ENCODE measurements at places on chromosomes 12 and 14. TPM values are rescaled to one million over a fixed set of nuclear protein-coding genes. Genes with fewer than 3 reads are reported as not detected.

Gene RIMBP2
- not detected for total RNA-seq

Gene GPD1
- total RNA-seq: 1.2 TPM

Gene SERPINA9
- total RNA-seq: 0.19 TPM

Gene USP44
- total RNA-seq: 0.67 TPM

Gene LALBA
- total RNA-seq: not detected

Gene SMIM41
- total RNA-seq: 0.17 TPM

Gene CCDC184
- total RNA-seq: 1.7 TPM

Gene LRRC10
- not detected for total RNA-seq

Gene SERPINA5
- not detected for total RNA-seq

Gene SETD3
- 51.3 TPM for total RNA-seq

Gene KRT7
- 2,215 TPM for total RNA-seq

Gene CCDC60
- not detected for total RNA-seq

Gene OLR1
- 0.17 TPM for total RNA-seq

Gene KCNK13
- total RNA-seq: not detected

Gene LTBP2
- total RNA-seq: 322 TPM

Gene PHETA1
- 6.8 TPM for total RNA-seq

Gene MMP14
- total RNA-seq: 729 TPM

Gene TMEM179
- not detected for total RNA-seq

Gene TBX3
- 16.0 TPM for total RNA-seq

Gene LRP1-AS
- total RNA-seq: not detected

Gene PROX2
- not detected for total RNA-seq

Gene TAS2R7
- 0.33 TPM for total RNA-seq

Gene FOXA1
- total RNA-seq: 0.17 TPM

Gene C12orf50
- 0.16 TPM for total RNA-seq

Gene DPF3
- 1.9 TPM for total RNA-seq

Gene SLC6A12
- not detected for total RNA-seq

All from mammary epithelial cell (primary cell).